ENCODE measurements at places on chromosomes 5 and 9.

- no peak for DNase-seq
Observed at GRCh38 chr9:95341293-95341962, 23.9 kb upstream of the FANCC start.

DNA sequence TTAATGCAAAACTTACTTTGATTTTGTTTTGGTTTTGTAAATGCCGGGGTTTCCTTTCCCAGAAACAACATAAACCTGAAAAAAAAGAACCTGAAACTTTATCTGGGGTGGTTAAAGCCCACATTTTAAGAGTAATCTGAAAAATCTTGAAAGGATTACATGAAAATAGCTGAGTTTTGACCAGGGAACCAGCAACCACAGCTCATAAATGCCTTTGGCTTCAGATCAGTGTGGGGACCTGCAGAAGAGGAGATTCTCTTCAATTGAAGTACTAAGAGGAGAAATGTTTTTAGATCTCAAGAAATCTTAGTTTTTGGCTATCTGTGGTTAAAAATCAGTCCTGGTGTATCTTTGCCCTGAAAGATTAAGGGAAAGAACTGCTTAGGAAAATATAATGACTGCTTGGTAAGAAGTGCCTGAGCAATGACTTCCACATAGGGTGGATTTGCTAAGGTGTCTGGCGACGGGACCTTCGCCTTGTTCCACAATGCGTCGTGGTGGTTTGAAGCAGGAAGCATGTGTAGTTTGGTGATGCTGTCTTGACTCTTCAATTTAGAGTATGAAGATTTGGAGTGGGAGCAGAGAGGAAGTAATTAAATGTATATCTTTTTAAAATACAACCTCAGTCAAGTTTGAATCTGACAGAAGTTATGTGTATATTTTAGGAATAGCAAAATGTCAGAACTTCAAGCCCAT, 186.5 kb downstream of the MAN2A1 start:
- DNase-seq, result no peak

DNA sequence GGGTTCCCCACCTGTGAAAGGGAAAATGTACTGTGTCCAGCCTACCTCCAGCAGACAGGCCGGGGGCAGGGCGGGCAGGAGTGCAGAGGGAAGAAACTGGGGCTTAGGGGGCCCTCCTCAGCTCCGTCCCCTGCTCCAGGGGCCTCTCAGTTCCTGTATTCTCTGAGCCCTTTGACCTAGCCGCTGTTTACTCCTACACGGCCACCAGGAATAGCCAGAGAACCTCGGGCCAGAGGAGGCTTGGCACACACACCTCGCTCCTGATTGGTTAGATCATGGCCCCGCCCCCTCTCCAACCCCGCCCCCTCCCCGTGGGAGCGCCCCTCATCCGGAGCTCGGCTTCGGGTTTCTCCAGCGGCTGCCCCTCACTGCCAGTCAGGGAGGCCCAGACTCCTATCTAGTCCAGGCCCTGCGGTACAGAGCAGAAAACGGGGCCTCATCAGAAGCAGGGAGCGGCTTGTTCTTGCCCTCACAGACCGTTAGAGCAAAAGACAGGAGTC, 2.2 kb downstream of the ST6GALNAC6 start:
- DNase-seq, result no peak

DNA sequence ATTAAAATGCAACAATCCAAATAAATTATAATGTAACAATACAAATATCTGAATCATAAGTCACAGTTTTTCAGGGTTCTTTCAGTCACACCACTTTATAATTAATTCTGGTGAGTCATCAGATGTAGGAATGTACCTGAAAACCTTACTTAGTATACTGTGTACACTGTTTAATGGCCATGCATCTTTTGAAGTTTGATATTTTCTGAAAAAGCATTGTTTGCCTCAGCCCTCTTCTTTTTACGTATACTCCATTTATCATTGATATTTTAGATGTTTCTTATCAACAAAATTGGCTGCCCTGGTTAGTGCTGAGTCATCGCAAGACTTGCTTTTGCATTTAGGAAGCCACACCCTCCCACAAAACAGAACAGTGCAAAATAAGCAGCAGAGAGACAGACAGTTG, 218.6 kb downstream of the PJA2 start:
- DNase-seq, result no peak

GRCh38 chr9:88748566-88749261, 213.7 kb downstream of the NXNL2 start:
- no peak for DNase-seq

GRCh38 chr5:14182761-14183160, 39.6 kb downstream of the TRIO start:
- no peak for DNase-seq

GRCh38 chr5:13648822-13649221, 295.7 kb downstream of the DNAH5 start:
- no peak for DNase-seq

GRCh38 chr5:146642410-146642809, 126.4 kb upstream of the GPR151 start:
- no peak for DNase-seq

DNA sequence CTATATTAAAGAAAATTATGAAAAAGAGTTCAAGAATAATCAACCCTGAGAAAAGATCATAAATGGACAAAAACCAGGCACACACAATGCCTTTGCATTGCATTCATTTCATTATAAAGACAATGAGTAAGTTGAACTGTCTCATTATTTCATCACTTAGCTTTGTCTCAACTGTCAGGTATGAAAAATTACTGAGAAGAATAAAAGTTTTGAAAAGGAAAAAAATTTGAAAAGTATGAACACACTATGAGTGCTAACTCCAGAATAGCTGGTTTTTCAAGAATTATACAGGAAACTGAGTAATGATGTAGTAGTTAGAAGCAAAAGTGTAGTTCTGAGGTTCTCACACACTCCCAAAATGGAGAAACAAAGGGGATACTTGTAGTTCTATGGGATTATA, 16.3 kb upstream of the ANXA1 start:
- no peak for DNase-seq

GRCh38 chr5:6197427-6197826, 180.9 kb downstream of the MED10 start:
- DNase-seq, result no peak

DNA sequence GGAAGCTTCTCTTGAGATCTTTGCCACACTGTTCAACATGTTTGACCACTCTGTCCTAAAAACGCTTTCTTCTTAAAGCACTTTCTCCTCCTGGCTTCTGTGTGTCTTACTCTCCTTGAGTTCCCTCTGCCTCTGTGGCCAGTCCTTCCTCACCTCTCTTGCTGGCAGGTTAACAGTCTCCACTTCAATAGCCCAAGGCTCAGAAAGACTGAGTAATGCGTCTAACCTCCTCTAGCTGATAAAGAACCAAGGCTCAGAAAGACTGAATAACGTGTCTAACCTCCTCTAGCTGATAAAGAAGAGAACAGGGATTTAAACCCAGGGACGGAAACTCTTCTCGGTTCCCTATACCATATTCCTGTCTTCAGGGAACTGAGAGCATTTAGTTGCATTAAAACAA, 205.2 kb downstream of the AOPEP start:
- no peak for DNase-seq

DNA sequence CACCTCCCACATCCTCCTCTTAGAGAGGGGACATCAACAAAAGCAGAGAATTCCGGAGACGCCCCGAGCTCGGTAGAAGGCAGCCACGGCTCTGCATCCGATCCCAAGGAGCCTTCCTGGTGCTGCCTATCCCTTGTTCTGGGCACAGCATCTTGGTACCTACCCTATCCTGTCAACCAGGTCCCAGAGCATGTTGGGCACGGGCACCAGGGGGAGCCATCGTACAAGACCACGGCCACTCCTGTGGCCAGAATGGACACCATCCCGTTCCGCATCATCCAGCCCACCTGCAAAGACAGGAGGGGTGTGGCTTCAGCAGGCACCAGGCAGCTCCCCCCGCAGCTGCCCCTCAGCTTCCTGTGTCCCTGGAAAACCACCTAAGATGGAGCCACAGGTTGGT, 62.7 kb upstream of the ZNF354A start:
- no peak for DNase-seq

- DNase-seq, result no peak
Observed at GRCh38 chr5:35765921-35766320, 90.8 kb upstream of the IL7R start.

DNA sequence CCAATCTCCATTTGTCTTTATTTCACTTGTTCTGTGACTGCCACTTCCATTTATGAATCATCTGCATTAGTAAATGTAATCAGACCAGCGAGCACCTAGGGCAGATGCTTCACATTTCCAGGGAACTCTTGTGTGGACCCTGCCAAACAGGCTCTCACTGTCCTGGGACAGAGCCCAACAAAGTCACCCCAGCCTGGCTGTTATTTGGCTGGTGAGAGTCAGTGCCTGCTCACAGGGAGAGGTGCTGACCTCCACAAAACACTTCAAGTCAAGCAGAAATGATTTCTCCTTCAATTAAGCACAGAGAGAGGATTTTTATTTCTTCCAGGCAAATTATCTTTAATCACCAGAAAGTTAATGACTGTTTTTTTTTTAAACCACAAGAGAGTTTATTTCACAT, 568.0 kb downstream of the MTRR start:
- DNase-seq, result no peak

GRCh38 chr9:103082494-103082893, 87.4 kb downstream of the CYLC2 start:
- no peak for DNase-seq

GRCh38 chr5:171641891-171642290, 143.7 kb upstream of the SMIM23 start:
- no peak for DNase-seq

GRCh38 chr9:38443597-38443996, 19.3 kb upstream of the IGFBPL1 start:
- no peak for DNase-seq

DNA sequence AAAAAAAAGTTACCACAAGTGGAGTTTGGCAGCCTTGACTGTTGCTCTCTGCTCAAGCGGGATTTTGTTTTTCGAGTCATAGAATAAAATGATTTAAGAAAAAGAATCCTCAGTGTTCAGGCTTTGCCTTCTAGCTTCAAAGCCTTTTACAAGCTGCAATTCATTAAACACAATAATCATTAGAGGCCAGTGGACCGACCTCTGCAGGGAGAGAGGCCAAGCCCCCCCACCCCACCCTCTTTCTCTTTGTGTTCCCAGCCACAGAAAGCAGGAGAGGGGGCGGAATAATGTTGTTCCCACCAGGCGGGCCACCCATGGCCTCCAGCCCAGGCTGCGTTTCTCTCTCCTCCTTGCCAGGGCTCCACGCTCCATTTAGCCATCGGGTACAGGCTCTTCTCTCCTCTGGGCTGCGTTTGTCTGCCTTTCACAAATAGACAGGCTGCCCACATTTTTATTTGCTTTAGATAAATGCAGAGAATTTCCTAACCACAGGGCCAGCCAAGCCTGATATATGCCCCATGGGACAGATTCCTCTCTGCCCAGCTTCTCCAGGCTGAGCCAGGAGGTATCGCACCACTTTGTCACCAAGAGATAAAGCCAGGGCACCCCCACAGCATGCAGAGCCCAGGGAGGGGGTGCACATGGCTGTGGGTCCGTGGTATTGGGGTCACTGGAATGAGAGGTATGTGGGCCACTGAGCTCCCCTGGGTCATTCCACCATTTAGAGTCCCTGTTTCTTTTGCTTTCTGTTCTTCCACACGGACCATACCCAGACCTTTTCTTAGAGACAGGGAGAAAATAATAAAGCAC, 318.8 kb downstream of the PIK3R1 start:
- no peak for DNase-seq

DNA sequence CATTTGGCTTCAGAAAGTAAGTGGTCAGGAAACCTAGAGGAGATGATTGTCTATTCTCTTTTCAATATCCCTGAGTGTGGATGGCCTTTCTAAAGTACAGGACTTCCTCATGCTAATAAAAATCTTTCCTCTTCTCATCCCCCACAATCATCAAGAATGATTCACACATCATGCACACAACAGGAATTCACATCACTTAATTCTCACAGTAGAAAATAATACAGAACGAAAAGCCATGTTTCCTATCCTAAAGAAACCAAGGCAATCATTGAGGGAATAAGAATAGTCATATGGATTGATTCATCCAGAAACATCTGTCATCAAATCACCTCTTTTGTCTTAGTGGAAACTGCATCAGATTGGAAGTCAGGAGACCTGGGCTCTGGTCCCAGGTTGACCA, 203.1 kb upstream of the PIK3R1 start:
- DNase-seq, result no peak

Measured in stimulated activated CD8-positive, alpha-beta memory T cell treated with anti-CD3 and anti-CD28 coated beads, Interleukin-4, amount 100 ng/mL, for 4 hours (primary cell).